ENCODE measurements at places on chromosomes 7 and 10.
A peak's percentile ranks its signal among the peaks of the same experiment; 100 is the strongest.

DNA sequence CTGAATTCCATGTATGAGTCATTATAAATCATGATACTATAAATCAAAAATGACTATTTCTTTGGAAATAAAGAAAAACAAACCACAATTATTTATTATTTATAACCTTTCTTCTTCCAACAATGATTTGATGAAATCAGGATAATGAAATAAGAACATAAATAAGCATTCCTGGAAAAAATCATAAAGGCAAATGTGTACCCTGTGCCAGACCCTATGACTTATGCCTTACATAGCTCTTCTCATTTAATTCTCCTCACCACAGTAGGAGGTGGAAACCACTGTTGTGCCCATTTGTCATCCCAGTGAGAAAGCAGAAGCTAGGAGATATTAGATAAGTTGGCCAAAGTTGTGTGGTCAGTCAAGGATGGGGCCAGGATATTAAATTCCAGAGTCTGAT is 255.1 kb downstream of the DOCK4 start:
- no peak for DNase-seq

DNA sequence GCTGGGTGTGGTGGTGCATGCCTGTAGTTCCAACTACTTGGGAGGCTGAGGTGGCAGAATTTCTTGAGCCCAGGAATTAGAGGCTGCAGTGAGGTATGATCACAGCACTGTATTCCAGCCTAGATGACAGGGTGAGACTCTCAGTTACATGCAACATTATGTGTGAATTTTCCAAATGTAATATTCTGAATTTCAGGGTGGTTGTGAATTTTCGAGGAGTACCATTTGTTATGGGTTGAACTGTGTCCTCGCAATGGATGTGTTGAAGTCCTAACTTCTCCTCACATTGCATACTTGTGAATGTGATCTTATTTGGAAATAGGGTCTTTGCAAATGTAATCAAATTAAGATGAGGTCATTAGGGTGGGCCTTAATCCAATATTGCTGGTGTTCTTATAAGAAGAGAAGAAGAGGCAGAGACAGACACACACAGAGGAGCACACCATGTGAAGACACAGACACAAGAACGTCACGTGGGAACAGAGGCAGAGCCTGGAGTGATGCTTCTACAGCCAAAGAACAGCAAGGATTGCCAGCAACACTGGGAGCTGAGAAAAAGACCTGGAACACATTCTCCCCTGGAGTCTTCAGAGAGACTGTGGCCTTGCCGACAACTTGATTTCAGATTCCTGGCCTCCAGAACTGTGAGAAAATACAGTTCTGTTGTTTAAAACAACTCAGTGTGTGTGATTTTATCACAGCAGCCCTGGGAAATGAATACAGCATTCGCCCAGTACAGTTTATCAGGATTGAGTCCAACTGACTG is 91.9 kb downstream of the ZNF783 start:
- DNase-seq, result peak; percentile 45

DNA sequence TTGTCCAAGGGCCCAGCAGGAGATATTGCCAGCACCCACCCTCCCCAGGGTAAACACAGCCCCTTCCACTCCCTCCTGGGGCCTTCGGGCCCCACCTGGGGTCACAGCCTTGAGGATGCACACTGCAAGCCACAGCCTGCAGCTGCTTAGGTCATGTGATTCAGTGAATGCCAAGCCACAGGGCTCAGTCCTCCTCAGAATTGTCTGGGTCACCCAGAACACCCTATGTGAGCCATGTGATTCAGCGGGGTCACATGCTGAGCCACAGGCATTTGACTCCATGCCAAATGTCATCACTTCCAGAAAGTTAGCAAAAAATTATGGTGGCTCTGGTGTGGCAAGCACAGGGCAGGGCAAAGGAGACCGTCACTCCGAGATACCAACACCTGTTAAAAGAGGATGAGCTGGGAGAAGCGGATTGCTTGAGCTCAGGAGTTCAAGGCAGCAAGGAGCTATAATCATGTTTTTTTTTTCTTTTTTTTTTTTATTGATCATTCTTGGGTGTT is 17.2 kb upstream of the PSAP start:
- DNase-seq, result no peak

DNA sequence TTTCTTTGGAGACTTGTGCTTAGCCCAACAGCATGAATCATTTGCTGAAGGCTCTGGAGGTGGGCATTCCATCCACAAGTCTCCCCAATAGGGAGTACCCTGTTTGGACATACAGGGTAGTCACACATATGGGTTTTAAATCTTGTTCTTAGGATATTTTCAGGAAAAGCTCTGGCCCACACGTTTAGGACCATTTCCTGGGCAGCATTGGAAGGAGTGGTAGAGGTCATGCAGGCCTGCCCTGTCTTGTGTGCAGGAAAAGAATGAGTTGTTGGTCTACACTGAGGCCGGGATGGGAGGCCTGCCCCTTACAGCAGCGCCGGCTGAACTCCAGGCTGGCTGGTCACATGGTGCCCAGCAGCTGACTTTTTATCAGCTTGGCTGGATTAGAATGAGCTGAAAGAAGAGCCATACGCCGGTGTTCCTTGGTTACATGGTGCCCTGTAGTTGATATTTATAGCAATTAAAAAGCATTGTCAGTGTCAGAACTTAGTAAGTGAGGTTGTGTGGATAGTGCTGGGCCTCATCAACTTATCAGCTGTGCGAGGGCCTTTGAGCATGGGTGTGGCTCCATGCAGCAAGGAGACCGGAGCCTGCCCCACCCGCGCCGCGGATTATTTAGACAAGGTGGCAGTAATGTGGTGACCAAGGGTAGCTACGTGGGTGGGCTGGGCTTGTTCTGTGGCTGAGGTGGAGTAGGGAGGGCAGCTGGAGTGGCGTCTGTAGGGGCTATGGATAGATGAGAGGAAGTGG is 28.6 kb downstream of the OGDH start:
- no peak for DNase-seq

- DNase-seq, result no peak
Measured at GRCh38 chr7:140546947-140547346, 67.6 kb upstream of the MKRN1 start.

GRCh38 chr10:78258323-78259030 is 224.8 kb downstream of the RPS24 start:
- DNase-seq, result no peak

DNA sequence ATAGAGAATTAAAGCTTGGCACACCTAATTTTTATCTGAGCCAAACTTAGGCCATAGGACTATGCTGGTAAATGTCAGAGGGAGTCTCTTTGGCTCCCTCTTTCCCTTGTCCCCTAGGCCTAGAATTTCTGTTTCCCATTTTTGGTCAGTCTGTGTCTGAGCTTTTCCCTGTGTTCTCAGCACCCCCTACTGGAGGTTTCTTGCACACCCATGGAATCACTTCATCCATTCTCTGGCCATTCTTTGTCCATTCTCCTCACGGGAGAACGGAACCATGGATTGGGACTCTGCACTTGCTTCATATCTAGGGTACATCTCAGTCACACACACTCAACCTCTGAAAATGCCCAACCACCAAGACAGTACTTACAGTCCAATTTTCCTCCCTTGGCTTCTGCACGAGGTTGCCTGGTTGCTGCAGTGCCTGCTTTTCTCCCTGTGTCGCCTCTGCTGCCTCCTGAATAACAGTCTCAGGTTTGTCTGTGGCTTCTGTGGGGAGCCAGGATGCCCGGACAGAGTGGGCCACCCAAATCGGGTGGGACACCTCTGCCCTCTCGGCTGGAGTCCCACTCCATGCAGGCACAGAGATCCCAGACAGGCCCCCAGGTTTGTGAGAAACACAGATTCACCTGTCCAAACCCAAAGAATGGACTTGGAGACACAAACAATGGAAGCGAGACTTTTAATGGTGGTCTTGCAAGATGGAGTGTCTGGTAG is 35.1 kb upstream of the DNAH11 start:
- DNase-seq, result no peak

GRCh38 chr10:113244750-113245149 is 294.7 kb downstream of the TCF7L2 start:
- no peak for DNase-seq

DNA sequence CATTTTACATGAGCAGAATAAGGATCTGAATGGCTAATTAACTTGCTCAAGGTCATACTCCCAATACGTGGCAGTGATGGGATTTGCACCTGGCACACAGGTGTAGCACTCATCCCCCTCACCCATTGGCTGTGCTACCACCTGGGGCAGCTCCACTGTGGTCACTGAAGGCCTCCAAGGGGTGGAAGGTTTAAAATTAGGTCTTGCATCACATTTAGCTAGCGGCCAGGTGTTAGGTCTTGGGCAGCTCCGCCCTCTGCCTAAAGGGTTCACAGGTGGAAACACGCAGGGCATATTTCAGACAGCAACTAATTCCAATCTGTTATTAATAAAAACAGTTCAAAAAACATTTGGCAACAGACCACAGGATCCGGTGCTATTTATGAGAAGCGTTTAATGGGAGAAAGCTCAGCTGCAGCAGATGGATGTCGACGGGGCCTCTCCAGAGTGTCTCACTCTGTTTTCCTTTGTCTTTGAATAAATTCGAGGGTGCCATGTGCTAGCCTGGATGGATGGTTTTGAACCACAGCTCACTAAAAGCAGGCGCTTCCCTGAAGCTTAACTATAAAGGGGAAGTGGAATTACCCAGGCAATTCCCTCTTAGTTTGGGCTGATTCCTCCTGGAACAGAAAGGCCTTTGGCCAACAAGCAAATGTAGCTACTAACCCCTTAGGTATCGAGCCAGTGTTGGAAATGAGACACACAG is 1017.6 kb downstream of the TYW1 start:
- DNase-seq, result no peak

DNA sequence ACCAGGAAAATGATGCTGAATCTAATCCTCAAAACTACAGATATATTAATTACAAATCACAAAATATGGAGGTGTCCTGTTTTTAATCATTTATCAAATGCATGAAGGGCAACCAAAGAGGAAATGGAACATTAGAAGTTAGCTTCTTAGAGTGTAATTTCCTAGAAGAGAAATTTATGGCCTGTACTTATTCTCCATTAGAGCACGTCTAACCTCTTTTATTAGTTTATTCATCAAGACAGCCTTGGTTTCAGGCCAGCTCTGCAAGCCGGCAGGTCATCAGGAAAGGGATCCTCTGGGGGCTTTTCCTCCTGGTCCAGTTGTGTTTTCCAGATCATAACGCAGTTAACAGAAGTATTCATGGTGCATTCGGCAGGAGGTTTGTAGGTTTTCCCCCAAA is 517.6 kb downstream of the KCNMA1 start:
- no peak for DNase-seq

DNA sequence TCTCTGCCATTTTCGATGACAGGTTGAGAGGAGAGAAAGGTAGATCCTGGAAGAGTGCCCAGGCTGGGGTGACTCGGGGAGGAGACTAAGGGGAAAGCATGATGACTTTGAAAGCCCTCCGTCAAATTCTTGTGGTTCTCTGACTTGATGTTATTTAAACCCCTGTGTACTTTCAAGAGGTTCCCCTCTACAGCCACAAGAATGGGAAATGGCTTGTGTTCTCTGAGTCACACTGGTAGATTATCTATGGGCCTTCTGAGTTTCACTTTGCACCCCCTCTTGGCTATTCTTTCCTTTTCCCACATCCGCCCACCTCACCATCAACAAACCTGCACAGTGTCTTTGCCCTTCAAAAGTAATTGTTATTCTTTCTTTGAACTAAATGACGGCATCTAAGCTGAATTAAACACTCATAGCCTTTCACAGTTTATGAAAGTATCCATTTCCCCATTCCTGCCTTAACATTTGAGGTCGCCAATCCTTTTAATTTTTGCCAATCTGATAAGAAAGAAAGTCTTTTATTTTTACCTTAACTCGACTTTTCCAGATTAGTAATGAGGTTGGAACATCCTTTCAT is 24.1 kb downstream of the PRF1 start:
- no peak for DNase-seq

- DNase-seq, result no peak
Measured at GRCh38 chr10:12337453-12338372, 11.6 kb upstream of the CAMK1D start.

DNA sequence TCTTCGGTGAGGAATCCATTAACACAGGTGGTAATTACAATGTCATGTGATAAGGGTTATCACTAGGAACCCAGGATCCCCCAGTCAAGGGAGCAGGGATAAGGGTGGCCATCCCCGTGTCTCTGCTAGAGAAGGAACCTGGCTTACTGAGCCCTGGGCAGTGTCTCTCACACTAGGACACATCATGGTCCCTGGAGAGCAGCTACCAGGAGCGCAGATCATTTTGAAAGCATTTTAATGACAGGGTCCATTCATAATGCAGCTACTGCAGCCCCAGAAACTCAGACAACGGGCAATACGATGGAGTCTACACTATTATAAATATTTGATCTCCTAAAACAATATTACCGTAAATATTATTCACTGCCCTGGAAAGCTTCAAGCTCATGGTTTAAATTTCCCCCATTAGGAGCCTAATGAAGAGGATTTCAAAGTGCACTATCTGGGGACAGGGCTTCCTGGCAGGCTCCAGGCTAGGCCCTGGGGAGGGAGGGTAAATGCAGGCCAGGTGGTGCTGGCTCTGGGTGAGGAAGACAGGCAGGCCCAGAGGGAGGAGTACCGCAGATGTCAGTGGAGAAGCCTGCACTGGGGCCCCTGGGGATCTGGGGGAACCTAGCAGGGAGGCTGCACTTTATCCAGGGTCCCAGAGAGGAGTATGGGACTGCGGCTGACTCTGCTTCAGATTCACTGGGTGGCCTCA is 52.6 kb upstream of the LOXL4 start:
- no peak for DNase-seq

DNA sequence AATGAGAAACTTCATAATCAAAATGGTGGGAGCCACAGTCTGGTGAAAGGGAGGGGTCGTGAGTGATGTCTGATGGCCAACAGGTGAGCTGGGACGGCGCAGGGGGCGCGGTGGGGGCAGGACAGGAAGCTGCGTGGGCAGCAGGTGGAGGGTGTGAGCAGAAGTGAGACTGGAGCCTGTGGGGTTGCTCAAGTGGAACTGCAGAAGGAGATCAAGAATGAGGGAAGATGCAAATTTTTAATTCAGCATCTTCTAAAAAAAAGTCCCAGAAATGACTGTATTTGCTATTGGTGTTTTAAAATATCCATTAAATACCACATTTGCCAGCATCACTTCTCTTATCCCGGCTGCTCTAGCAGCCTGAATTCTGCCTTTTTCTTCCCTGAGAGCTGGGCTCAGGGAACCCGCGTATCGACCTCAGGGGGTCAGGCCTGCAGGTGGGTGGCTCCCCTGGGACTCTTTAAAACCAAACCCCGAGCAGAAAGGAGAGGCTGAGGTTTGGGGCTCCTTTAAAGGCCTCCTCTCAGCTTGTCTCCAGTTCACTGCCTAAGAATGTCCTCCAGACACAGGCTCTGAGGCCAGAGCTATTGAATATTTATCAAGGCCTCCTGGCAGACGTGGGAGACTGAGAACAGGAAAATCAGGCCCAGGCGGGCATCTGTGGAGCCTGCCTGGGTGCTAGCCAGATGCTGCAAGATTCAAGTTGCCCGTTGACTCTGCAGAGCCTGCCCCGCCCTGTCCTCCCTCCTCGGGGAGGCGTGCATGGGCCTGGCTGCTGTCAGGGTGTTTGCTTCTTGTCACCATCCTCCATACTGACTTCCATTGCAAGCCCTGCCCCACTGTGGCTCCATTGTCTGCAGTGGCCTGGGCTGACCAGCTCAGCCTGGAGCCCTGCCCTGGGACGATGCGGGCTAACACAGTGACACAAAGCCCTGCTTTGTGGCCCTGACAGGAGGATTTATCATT is 53.9 kb downstream of the SYPL1 start:
- DNase-seq, result peak; percentile 88

All from NCI-H446 treated with DMSO at 0.1 percent for 48 hours (cell line).